ENCODE measurements at places on chromosomes 6 and 20. TPM values are rescaled to one million over a fixed set of nuclear protein-coding genes. Genes with fewer than 3 reads are reported as not detected.

Gene SLC35F1
- total RNA-seq: 80.4 TPM

Gene TOP1
- total RNA-seq: 31.0 TPM

Gene SUMO4
- 4.2 TPM for total RNA-seq

Gene CD109
- total RNA-seq: 3.0 TPM

Gene MATN4
- not detected for total RNA-seq
